ENCODE measurements at places on chromosomes 11 and 22.
A peak's percentile ranks its signal among the peaks of the same experiment; 100 is the strongest.

DNA sequence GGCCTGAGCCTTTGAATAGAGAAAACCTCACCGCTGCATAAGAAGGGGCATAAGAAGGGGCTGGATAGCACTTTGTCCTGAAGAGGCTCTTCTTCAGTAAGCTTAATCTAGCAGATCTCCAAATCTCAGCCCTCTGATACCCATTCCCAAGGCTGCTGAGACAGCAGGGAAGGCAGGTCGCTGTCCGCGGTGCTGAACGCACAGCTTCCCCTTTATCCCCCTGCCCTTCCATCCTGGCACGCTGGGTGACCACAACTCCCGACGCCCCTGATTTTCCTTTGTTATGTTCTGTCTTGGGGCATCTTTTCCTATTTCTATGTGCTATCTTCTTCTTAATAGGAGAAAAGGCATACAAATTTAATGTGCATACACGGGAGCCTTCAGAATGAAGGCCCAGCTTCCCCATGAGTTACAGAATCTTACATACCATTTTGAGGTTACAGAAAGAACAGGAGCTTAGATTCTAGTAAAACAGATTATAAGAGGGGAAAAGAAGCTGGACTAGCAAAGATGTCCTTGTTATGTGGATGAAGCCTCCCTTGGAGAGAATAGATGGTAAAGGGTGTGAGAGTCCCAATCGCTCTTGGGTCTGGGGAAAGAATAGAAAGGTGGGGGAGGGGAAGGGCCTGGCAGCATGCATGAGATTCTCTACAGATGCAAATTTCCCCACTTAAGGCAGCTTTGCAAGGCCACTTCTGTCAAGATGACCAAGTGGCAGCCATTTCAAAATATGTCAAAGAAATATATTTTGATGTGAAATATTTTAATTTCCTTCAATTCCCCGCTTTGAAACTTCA is 5.7 kb upstream of the SULT4A1 start:
- no peak for DNase-seq

DNA sequence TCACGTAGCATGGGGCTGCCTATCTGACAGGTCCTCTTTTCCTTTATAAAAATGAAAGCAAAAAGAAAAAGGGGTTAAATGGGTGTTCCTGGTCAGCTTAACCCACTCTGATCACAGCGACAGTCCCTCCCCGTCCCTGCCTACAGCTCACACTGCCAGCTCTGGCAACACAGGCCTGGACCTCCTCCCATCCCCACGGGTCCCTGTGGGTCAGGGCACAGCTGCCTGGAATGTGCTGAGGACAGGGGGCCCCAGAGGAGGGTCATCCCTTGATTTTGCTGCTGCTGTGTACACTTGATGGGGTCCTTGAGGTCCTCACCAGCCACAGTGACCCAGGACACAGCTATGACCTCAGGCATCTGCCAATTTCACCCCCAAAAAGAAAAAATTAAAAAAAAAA is 29.6 kb upstream of the CYP2D6 start:
- DNase-seq = no peak

- DNase-seq = no peak
These were observed 59.7 kb upstream of the GDPD4 start for GRCh38 chr11:77361184-77361583.

DNA sequence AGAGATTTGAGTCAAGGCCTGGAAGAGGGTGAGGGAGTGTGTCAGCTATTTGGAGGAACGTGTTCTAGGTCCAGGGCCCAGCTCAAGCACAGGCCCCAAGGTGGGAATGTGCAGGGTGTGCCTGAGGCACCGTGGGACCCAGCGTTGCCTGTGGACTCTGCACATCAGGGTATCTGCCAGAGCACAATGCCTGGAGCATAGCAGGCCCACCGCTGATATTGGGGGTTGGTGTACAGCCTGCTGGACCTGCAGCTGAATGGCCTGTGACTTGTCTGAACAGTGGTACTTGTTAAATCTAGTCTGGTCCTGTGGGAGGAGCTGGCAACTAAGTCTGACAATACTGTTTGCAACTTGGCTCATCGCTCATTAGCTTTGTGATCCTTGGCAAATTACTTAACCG is 131.7 kb downstream of the GRIK4 start:
- no peak for DNase-seq

GRCh38 chr22:26838471-26838825 is 181.1 kb downstream of the MIAT start:
- no peak for DNase-seq

DNA sequence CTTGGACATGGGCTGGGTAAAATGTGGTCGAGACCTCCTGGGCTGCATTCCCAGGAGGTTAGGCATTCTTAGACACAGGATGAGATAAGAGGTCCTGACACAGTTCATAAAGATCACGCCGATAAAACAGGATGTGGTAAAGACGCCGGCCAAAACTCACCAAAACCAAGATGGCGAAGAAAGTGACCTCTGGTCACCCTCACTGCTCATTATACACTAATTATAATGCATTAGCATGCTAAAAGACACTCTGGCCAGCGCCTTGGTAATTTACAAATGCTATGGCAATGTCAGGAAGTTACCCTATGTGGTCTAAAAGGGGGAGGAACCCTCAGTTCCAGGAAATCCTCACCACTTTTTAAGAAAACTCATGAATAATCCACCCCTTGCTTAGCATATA is 983.3 kb downstream of the OPCML start:
- no peak for DNase-seq

GRCh38 chr11:74775762-74776161 is 27.1 kb downstream of the RNF169 start:
- no peak for DNase-seq

DNA sequence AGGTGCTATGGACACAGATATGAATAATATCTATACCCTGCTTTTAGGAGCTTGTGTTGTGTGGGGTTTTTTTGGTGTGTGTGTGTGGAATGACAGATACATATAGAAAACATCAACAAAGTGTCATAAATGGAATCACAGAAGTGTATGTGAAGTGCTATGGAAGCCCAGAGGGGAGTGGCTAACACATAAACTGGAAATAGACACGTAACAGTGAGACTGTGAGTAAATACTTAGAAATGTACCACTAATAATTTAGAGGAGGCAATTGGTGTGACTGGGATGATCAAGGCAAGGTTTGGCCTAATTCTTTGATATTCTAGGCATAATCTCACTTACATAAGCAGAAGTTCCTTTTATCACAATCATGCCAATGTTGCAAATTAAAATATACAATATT is 169.3 kb upstream of the TENM4 start:
- no peak for DNase-seq

- DNase-seq = peak; percentile 48
These were observed 4.7 kb downstream of the KLHL35 start for GRCh38 chr11:75428281-75428724.

- no peak for DNase-seq
These were observed 188.6 kb upstream of the MTMR2 start for GRCh38 chr11:96112192-96113128.
